Stimulated activated CD4-positive, alpha-beta T cell treated with anti-CD3 and anti-CD28 coated beads, Interleukin-1b, Interleukin-23, amount 100 ng/mL, for 24 hours (primary cell): ENCODE measurements at places on chromosomes 2 and 18.

- DNase-seq: no peak
Measured at GRCh38 chr2:208350610-208351009, 56.0 kb upstream of the PTH2R start.

GRCh38 chr2:65615602-65616001 is 183.2 kb upstream of the SPRED2 start:
- DNase-seq: no peak

DNA sequence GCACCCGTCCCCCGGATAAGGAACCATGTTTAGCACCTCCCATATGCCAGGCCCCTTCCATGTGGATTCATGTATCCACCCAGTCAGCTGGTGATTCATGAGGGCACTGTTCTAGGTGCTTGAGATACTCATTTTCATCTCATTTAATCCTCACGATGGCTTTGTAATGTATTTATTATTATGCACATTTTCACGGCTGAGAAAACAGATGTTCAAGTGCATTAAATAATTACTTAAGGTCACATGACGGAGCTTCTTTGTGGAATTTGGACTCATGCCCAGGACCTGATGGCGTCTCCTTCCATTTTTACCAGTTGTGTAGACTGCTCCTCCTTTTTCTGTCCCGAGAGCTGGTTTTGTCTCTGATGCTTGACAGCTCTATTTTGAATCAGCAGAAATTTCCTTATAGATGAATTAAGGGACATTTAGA is 72.2 kb upstream of the RBM44 start:
- DNase-seq: no peak

DNA sequence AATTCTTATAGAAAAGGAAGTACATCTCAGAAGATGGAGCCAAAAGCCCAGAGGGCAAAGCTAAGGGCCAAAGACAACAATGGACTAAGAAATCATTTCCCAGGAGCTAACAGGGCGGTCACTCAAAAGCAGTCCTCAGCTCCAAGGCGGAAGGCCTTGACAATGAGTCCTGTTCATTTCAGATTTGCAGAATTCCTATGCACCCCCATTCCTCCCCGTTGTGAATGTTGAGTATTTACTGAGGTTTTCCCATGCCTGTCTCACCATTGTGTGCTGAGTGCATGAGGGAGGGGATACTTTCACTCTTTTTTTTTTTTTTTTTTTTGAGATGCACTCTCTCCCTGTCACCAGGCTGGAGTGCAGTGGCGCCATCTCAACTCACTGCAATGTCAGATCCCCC is 18.8 kb upstream of the DTNB start:
- DNase-seq: no peak

- DNase-seq: no peak
Measured at GRCh38 chr2:232721261-232721660, 24.1 kb downstream of the GIGYF2 start.

DNA sequence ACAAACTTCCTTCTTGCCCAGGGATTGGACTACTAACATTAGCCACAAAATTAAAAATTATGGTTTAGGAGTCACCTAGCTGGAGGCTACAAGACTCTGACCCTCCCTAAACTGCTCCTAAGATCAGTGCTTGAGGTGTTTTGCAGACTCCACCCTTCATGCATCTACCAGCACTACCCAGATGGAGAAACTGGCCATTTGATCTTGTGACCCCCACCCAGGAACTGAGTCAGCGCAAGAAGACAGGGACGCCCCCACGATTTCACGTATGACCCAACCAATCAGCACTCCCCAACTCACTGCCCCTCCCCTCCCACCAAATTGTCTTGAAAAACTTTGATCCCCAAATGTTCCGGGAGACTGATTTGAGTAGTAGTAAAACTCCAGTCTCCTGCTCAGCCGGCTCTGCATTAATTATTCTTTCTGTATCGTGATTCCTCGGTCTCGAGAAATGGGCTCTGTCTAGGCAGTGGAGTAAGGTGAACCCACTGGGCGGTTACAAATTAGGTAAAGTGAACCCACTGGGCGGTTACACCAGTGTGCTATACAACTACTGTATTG is 40.1 kb upstream of the CCDC88A start:
- no peak for DNase-seq

DNA sequence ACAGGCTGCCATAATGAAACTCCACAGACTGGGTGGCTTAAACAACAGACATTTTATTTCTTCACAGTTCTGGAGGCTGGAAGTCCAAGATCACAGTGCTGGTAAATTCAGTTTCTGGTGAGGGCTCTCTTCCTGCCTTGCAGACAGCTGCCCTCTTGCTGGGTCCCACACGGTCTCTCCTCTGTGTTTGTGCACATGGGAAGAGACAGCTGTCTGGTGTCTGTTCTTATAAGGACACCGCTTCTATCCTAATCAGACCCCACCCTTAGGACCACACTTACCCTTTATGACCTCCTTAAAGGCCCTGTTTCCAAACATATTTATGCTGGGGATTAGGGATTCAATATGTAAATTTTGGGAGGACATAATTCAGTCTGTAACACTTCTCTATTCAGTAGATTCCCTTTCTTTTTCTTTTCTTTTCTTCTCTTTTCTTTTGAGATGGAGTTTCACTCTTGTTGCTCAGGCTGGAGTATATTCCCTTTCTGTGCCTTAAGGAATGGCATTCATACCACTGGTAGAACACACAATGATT is 18.9 kb downstream of the CTIF start:
- no peak for DNase-seq
